ENCODE measurements at places on chromosomes 2 and 18.

DNA sequence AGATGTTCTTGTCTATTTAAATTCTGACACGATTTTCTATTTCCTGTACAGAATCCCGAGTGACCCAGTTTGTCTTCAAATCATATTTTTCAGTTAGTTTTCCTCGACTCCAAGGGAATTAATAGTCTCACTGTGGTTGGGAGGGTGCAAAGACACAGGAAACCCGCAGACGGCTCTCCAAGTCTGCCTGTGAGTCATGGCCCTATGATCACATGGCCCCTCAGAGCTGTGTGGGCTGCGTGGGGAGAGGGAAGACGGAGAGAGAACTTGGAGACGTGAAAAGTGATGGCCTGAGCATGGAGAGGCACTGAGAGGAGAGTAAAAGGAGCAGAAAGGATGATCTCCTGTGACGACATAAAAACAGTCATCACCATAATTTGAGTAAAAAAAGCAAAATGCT is 989.9 kb downstream of the DCDC2C start:
- no peak for DNase-seq

DNA sequence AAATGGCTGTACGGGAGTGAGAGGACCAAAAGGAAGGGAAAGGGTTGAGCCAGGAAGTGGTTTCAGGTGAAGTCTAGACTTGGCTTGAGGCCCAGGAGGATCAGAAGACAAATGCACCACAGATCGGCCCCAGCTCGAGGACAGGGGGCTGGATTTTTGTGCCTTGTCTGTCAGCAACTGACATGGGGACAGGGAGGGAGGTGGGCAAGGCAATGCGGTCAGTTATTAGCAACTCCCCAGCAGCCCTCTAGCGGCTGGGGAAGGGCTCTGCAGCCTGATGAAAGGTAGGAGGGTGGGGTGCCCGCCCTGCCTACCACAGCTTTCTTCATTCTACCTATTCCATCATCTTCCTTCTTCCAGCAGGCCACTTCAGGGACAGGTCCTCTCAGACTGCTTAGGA is 50.0 kb downstream of the CPO start:
- DNase-seq, result no peak

- DNase-seq, result no peak
Observed at GRCh38 chr2:204726831-204727230, 181.6 kb downstream of the PARD3B start.

- no peak for DNase-seq
Observed at GRCh38 chr18:79221136-79221535, 151.9 kb downstream of the ATP9B start.

- DNase-seq, result no peak
Observed at GRCh38 chr2:8458503-8459459, 223.1 kb upstream of the ID2 start.

GRCh38 chr2:184314829-184315228 is 283.5 kb upstream of the ZNF804A start:
- no peak for DNase-seq

DNA sequence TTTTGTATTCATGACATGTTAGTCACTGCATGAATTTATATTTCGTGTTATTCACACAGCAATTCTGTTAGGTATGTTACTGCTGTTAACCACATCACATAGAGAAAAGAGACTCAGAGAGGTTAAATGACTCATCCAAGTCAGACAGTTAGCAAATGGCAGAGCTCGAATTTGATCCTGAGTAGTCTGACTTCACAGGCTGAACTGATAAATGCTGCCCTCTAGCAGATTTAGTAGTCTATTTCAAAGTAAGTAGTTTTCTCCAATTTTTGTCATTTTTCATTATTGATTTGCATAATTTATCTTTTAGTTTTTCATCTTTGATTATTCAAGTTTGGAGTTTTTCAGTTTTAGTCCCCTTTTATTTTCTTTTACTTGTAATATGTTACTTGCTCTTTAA is 58.3 kb downstream of the WDR7 start:
- no peak for DNase-seq

DNA sequence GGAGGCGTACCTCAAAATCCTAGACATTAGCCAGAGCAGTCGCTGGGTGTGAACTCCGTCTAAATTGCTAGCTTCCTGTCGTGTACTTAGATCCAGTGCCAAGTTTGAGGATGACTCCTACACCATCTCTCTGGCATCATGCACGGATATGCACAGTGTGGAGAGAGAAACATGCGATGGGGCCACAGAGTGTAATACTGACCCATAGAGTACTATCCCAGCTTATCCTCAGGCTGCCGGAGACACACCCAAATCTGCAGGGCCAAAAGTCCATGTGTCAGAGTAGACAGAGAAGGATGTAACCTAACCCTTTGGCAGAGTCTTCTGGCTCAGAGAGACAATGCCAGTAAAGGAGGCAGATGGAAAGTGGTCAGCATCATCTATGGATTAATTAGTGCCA is 84.2 kb downstream of the ARL4C start:
- no peak for DNase-seq

DNA sequence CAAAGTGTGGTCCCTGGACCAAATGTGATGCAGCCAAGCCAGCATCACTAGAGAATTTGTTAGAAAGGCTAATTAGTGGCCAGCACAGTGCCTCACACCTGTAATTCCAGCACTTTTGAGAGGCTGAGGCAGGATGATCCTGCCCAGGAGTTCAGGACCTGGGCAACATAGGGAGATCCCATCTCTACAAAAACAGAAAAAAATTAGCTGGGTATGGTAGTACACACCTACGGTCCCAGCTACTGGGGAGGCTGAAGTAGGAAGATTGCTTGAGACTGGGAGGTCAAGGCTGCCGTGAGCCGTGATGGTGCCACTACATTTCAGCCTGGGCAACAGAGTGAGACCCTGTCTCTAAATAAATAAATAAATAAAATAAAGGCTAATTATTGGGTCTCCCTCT is 69.9 kb upstream of the FZD5 start:
- no peak for DNase-seq
